CD4-positive, alpha-beta T cell treated with Interleukin-15 for 4 hours (primary cell): ENCODE measurements at places on chromosomes 12 and 14.

DNA sequence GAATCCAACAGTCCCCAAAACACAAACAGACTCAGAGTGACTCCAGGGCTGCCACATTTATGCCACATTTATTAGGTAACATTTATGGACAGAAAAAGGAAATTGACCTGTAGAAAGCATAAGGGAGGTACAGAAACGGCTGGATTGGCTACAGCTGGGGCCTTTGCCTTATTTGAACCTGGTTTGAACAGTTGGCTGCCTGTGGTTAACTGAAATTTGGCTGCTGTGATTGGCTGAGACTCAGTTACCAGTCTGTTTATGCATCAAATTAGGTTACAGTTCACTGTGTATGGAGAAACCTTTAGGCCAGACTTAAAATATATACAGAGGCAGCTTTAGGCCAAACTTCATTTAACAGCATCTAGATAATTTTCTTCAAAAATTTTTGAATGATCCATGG, 27.8 kb upstream of the PCNX1 start:
- no peak for DNase-seq

- DNase-seq, result no peak
Measured at GRCh38 chr12:2344476-2344875, 291.7 kb downstream of the CACNA1C start.

DNA sequence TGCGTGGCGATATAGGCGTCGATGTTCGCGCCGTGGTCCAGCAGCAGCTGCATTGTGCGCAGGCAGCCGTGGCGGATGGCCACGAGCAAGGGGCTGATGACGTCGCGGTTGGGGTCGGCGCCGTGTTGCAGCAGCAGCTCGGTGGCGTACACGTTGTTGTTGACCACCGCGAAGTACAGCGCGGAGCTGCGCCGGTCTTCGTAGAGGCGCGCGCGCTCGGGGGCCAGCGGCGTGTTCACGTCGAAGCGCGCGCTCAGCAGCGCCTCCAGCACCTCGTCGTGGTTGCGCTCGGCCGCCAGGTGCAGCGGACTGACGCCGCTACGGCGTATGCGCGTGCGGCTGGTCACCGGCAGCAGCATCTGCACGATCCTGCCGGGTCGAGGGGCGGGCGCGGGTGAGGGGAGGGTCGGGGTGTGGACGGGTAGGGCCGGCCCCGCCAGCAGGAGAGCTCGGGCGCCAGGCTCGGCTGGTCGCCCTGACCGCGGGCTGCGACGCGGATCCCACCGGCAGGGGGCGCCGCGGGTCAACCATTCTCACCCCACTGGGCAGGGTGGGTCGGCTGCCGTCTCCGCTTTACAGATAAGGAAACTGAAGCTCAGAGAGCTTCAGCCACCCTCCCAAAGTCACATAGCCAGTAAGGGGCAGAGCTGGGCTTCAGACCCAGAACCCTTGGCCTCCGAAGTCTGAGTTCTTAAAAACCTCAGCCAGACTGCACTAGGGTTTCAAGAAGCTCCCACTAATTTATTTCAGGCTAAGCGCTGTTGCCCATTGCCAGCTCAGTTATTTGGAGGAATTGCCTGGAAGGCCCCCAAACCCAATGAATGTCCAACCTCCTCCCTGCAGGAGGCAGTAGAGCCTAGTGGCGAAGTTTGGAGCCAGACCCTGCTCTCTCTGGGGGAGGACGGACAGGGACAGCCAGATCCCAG, 12.4 kb downstream of the FAM181A start:
- DNase-seq, result peak; percentile 91

DNA sequence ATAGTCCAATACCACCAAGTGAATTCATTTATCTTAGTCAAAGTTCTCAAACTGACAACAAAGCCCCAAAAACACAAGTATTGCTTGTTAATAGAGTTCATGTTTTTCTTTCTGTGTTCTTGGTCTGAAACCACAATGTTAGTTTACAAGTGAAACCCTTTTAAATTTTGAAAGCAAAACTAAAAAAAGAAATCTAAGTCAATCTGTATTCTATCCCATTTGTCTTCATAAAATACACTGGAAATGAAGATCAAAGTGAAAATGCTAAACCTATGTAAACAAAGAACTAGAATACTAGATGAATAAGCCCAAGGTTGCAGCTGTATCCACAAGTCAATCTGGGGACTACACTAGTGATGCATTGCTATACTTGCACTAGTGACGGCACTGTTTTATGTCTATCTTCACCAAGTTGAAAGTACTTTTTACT, 10.4 kb downstream of the MAP4K5 start:
- DNase-seq, result no peak

- no peak for DNase-seq
Measured at GRCh38 chr12:14111230-14111865, 129.9 kb upstream of the GRIN2B start.

- DNase-seq, result no peak
Measured at GRCh38 chr14:33504246-33505099, 446.4 kb downstream of the EGLN3 start.
